Activated CD4-positive, alpha-beta memory T cell treated with anti-CD3 and anti-CD28 coated beads for 36 hours (primary cell): ENCODE measurements at places on chromosomes 13 and 19.

DNA sequence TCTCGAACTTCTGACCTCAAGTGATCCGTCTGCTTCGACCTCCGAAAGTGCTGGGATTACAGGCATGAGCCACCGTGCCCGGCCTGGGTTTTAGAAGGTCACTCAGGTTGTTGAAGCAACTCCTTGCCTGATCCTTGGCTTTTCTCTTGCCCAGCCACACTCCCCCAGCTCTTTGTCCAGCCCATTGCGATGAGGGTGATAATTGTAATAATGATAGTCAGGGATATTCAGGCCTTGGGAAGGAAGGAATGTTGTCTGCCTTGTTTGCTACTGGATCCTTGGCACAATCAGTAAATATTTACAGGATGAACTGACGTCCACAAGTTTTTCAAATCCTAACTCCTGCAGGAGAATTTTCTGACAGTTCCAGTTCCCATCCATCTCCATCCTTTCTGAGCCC, 1.8 kb downstream of the THOP1 start:
- H3K27ac ChIP-seq: no peak overlapping the region
- H3K4me3 ChIP-seq: peak overlapping the region; percentile 45
- no peaks in the 10 kb centered on the region for H3K27me3 ChIP-seq
- peaks cover 43% of the 10 kb centered on the region for H3K4me1 ChIP-seq
- peaks cover 11% of the 10 kb centered on the region for H3K36me3 ChIP-seq

GRCh38 chr13:72514146-72514545, 213.3 kb downstream of the MZT1 start:
- H3K27me3 ChIP-seq: no peaks in the 10 kb centered on the region
- DNase-seq: no peak
- H3K27ac ChIP-seq: no peak overlapping the region
- H3K36me3 ChIP-seq: no peaks in the 10 kb centered on the region
- no peaks in the 10 kb centered on the region for H3K4me1 ChIP-seq

DNA sequence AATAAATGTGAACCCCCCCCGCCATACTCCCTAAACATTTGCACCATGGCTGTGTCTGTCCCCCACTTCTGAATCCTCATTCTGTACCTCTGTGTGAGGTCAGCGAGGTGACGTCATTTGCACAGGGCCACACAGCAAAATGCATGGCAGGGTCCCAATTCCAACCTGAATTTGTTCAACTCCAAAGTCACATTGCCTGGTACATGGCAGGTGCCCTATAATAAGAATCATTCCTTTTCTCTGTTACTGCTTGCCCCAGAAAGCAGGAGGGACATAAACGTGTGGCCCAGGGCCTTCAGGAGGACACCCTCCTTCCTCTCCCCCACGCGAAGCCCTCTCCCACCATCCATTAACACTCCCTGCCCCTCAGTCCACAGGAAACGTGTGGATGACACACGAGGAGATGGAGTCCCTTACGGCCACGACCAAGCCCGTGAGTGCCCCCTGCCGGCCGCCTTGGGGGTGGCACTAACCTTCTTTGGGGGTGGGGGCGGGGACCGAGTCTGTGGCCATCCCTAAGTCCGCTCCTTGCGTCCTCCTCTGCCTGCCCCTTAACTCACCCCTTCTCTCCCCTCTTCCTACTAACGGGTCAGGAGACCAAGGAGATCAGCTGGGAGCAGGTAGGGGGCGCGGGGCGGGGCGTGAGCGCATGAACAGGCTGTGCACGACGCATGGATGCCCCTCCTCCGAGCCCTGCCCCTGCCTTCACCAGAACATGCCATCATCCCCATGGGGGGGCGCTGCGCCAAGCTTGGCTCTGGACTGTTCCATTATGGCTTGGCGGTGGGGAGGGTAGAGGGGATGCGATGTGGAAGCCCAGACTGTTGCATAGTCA, 9.4 kb downstream of the HRC start:
- peak overlapping the region; percentile 30 for H3K4me3 ChIP-seq
- DNase-seq: peak; percentile 88
- H3K4me1 ChIP-seq: peaks cover 30% of the 10 kb centered on the region

DNA sequence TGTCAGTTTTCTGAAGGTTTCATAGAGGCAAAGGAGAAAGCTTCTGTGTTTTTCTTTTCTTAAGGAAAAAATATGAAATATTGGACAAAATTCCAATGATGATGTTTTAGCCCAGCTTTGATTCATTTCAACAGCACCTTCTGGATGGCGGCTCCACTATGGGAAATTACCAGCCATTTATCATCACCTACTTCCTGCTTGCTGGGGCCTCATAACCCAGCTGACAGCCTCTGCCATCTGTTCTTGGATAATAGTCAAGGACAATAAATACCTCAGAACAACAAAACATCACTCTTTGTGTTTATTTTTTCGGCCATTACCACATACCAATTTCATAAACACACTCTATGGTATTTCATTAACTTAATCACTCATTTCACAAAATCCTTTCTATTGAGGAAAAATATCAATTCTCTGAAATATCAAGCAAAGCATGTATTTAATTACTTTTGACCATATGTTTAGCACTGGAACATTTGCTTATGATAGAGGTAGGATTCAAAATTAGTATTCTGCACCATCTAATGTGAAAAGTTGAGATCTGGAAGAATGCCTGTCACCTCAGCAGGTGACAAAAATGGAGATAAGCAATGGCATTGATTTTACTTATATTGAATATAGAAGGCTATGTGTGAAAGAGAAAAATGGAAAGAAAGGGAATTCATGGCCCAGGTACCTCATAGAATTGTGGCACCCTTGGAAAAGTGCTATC, 629.7 kb downstream of the LIG4 start:
- no peaks in the 10 kb centered on the region for H3K27me3 ChIP-seq
- no peaks in the 10 kb centered on the region for H3K36me3 ChIP-seq
- no peaks in the 10 kb centered on the region for H3K4me1 ChIP-seq
- H3K4me3 ChIP-seq: no peak overlapping the region
- no peak overlapping the region for H3K27ac ChIP-seq
